ENCODE measurements at places on chromosomes 6 and 20. TPM values are rescaled to one million over a fixed set of nuclear protein-coding genes. Genes with fewer than 3 reads are reported as not detected.

IFT52 gene
- 45.5 TPM for polyA plus RNA-seq

GLP1R gene
- 0.87 TPM for polyA plus RNA-seq

SIRPD gene
- polyA plus RNA-seq: not detected

LY6G6C gene
- polyA plus RNA-seq: not detected

RNF182 gene
- not detected for polyA plus RNA-seq

FAM83C gene
- not detected for polyA plus RNA-seq

MCM8 gene
- polyA plus RNA-seq: 3.1 TPM

BRPF3 gene
- polyA plus RNA-seq: 4.1 TPM

HSD17B8 gene
- 34.3 TPM for polyA plus RNA-seq

PTP4A1 gene
- polyA plus RNA-seq: 56.5 TPM

ARFRP1 gene
- 54.3 TPM for polyA plus RNA-seq

MRAP2 gene
- polyA plus RNA-seq: not detected

EFCAB8 gene
- 0.20 TPM for polyA plus RNA-seq

FAM83D gene
- not detected for polyA plus RNA-seq

KIAA1755 gene
- polyA plus RNA-seq: not detected

PI16 gene
- polyA plus RNA-seq: 3.6 TPM

PPP2R5D gene
- 29.9 TPM for polyA plus RNA-seq

SNRPB gene
- polyA plus RNA-seq: 390 TPM

PRPH2 gene
- polyA plus RNA-seq: 0.25 TPM

WFDC2 gene
- not detected for polyA plus RNA-seq

ZNF335 gene
- 7.1 TPM for polyA plus RNA-seq

SLC17A2 gene
- polyA plus RNA-seq: not detected

DBNDD2 gene
- polyA plus RNA-seq: 18.0 TPM

UST gene
- 6.9 TPM for polyA plus RNA-seq

BPIFB1 gene
- polyA plus RNA-seq: not detected

COX4I2 gene
- polyA plus RNA-seq: not detected

SNX3 gene
- polyA plus RNA-seq: 218 TPM

SLC9A8 gene
- 9.1 TPM for polyA plus RNA-seq

PRRT1 gene
- polyA plus RNA-seq: not detected

HLA-DRB1 gene
- polyA plus RNA-seq: 268 TPM

COL10A1 gene
- polyA plus RNA-seq: not detected

CSNK2A1 gene
- polyA plus RNA-seq: 60.1 TPM

DNMT3B gene
- 0.16 TPM for polyA plus RNA-seq

ERVFRD-1 gene
- polyA plus RNA-seq: 0.09 TPM

PTCHD4 gene
- not detected for polyA plus RNA-seq

WFDC5 gene
- not detected for polyA plus RNA-seq

SPATA2 gene
- 2.2 TPM for polyA plus RNA-seq

TULP4 gene
- polyA plus RNA-seq: 46.9 TPM

GRIK2 gene
- polyA plus RNA-seq: not detected

CST9L gene
- polyA plus RNA-seq: not detected

FAM217A gene
- polyA plus RNA-seq: not detected

OLIG3 gene
- polyA plus RNA-seq: not detected

DXO gene
- 9.2 TPM for polyA plus RNA-seq

FKBP1C gene
- 0.21 TPM for polyA plus RNA-seq

JAG1 gene
- polyA plus RNA-seq: 0.45 TPM

VIP gene
- polyA plus RNA-seq: not detected

ESR1 gene
- polyA plus RNA-seq: not detected

CAGE1 gene
- polyA plus RNA-seq: 0.21 TPM

PRICKLE4 gene
- polyA plus RNA-seq: not detected

KATNA1 gene
- 30.7 TPM for polyA plus RNA-seq

PBOV1 gene
- polyA plus RNA-seq: not detected

ANKRD66 gene
- polyA plus RNA-seq: not detected

CLVS2 gene
- polyA plus RNA-seq: not detected

TENT5A gene
- polyA plus RNA-seq: 8.0 TPM

GFOD1 gene
- 49.3 TPM for polyA plus RNA-seq

SLC35B2 gene
- polyA plus RNA-seq: 119 TPM

All from immature natural killer cell (primary cell).